Sciatic nerve (tissue), 2 donors: ENCODE measurements at places on chromosomes 1 and 21. TPM values are rescaled to one million over a fixed set of nuclear protein-coding genes. Genes with fewer than 3 reads are reported as not detected.

Gene TCHHL1
- not detected for total RNA-seq

Gene ICOSLG
- 5.3 TPM for total RNA-seq

Gene GNAT2
- total RNA-seq = not detected

Gene CYP4A11
- total RNA-seq = 0.36 TPM

Gene GBP6
- not detected for total RNA-seq

Gene RAP1GAP
- total RNA-seq = 14.7 TPM

Gene SLC35F3
- total RNA-seq = not detected

Gene OR2W3
- total RNA-seq = 6.3 TPM

Gene SLC45A3
- 1.3 TPM for total RNA-seq

Gene SHE
- 30.5 TPM for total RNA-seq

DNA sequence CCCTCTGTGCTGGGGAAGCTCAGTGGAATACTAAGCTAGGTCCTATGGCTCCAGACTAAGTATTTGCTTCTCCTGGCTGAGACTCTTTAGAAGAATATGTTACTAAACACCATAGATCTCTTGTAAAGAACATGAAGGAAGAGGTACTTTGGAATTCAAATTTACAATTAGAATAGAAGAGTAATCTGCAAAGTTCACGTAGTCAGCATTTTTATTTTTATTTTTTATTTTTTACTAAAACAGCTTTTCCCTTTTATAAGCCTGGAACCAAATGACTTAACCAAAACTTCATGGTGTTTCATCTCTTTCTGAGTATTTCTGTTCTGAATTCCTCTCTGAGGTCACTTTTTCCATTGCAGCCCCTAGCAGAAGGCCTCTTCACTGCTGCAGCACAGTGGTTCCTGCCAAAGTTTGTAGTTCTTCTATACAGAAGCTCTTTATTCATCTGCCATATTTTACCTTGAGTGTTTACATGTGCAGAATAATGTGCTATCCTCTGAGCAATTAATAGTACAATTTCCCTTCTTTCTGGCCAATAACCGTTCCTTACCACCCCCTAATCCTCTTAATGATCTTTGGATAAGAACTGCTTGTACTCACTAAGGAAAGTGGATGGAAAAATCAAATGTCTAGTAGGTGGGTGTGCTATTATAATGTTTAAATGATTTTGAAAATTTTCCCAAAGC is 27.2 kb downstream of the TSEN15 start:
- no peak for DNase-seq

DNA sequence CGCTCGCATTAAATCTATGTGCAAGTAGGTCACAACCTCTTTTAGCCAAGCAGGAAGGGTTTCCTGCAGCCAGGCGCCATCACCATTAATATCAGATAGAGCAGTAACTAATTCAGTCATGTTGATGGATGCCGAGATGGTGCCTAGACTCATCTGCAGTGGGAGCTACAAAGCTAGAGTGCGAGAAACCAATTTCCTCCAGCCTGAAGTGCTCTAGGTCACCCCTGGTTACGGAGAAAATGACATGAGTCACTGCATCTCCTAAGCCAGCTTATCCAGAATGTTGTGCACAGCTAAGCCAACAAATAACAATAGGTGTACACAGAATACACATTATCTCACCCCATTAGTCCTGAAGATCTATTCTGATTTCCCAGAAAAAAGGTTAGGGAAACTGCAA is 36.0 kb downstream of the OVAAL start:
- DNase-seq = no peak

GRCh38 chr1:207658904-207659485 is 14.1 kb downstream of the CR1L start:
- no peak for DNase-seq

DNA sequence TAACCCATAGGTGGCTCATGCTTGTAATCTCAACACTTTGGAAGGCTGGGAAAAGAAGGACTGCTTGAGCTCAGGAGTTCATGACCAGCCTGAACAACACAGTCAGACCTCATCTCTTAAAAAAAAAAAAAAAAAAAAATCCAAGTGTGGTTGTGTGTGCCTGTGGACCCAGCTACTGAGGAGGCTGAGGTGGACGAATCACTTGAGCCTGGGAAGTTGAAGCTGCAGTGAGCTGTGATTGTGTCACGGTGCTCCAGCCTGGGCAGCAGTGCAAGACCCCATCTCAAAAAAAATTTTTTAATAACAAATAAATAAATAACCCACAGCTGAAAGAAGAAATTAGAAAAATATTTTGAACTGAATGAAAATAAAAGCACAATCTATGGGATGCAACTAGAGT is 13.8 kb downstream of the INTS7 start:
- DNase-seq = no peak

- no peak for DNase-seq
Observed at GRCh38 chr1:36520056-36520455, 37.3 kb upstream of the CSF3R start.

DNA sequence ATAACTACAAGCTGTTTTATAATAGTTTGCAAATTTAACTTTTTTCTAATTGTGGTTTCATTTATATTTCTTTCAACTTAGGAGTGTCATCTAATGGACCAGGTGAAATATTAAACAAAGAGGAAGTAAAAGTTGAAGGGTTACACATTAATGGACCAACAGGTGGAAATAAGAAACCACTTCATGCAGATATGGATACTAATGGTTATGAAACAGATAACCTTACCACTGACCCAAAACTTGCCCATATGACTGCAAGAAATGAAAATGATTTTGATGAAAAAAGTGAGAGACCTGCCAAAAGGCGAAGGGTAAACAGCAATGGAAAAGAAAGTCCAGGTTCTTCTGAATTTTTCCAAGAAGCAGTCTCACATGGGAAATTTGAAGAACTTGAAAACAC is 59.7 kb downstream of the MIER1 start:
- DNase-seq = no peak

- no peak for DNase-seq
Observed at GRCh38 chr1:32447469-32448185, 17.2 kb upstream of the ZBTB8B start.

- no peak for DNase-seq
Observed at GRCh38 chr1:109197158-109198042, 16.3 kb upstream of the SARS1 start.

DNA sequence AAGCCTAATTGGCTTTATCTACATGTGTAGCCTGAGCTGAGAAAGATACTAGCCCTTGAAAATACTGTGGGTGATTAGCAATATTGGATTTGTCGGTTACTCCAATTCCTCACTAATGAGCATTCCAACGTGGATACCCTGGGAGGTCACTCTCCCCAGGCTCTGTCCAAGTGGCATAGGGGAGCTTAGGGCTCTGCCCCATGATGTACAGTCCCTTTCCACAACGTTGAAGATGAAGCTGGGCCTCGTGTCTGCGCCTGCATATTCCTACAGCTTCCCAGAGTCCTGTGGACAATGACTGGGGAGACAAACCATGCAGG is 2.6 kb downstream of the RCC1 start:
- no peak for DNase-seq

- peak; percentile 35 for DNase-seq
Observed at GRCh38 chr1:109527846-109528695, 11.6 kb upstream of the GPR61 start.

DNA sequence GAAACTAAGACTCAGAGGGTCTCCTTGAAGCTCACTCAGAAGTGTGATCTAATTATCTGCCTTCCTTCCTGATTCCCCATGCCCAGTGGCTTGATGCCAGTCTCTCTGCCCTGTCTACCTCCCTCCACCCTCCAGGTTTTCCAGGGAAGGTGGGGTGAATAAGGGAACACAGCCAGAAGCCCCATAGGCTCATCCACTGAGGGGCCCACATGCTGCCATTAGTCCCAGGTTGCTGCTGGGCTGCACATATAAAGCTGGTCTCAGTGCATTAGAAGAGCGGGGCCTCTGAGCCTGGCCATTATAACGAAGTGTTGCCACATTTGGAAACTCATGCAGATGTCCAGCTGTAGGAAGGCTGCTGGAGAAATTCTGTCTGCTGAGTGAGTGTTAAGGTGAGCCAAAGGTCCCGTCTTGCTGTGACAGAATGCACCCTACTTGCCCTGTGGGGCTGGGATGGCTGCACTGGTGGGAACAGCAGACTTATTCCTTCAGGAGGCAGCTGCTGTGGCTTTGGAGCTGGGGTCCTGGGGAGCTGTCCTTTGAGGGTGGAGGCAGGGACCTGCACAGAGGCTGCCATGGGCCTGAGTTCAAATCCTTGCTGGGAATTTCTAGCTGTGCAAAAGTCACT is 2.9 kb downstream of the ADORA1 start:
- DNase-seq = peak; percentile 48

DNA sequence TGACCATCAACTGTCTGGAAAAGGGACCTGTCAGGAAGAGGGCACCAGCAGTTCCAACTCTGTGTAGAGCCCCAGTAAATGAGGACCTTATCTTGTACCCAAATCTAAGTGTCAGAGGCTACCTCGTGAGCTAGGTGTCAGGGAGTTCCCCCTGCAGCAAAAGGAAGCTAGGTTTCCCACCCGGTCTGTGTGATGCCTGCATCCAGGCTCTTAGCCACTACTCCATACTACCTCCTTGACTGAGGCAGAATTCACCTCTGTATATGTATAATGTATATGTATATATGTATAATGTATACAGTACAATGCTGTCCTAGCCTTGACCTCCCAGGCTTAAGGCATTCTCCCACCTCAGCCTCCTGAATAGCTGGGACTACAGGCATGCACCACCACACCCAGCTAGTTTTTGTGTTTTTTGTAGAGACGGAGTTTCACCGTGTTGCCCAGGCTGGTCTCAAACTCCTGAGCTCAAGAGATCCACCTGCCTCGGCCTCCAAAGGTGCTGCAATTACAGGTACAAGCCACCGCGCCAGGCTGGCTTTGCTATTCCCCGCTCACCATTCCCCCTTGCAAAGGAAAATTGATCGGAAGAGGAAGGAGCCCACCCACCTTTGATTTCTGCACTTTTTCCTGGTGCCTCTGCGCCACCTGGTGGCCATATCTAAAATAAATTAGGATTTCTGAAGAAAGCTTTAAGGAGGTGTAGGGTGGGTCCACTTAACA is 15.7 kb upstream of the LUZP1 start:
- DNase-seq = no peak

GRCh38 chr1:147627435-147628110 is 42.8 kb downstream of the ACP6 start:
- DNase-seq = no peak

DNA sequence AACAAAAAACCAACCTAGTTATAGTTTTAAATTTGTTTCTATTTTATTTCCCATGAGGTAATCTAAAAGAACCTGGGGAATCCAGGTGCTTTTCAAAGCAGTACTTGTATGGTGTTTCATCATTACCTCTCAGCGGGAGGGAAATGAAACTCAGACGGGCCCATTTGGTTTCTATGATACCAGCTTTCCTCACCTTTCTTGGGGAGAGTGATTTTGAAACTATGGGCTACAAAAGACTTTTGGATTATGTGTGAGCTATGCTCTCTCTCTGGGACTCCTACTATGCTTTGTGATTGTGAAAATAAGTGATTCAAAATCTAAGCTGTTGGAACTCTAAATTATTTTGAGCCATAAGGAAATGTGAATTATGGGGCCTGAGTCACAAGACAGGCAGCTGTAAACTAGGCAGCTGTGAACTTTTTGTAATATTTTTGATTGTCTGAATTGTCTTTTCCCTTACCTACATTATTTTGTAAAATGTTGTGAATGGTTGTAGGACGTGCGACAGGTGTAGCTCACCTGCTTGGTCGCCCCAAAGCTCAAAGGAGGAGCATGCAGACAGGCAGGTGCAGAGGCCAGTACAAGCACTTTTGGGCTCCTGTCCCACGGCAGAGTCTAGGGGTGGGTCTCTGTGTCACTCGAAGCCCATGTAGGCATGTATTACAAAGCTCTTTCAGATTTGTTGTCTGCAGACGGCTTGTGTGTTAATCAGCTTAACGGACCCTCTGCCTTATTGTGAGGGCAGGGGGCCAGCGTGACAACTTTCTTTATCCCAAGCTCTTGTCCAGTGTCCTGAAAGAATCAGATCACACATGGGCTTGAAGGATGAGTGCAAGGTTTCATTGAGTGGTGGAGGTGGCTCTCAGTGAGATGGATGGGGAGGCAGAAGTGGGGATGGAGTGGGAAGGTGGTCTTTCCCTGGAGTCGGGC is 64.8 kb upstream of the BACH1 start:
- no peak for DNase-seq

DNA sequence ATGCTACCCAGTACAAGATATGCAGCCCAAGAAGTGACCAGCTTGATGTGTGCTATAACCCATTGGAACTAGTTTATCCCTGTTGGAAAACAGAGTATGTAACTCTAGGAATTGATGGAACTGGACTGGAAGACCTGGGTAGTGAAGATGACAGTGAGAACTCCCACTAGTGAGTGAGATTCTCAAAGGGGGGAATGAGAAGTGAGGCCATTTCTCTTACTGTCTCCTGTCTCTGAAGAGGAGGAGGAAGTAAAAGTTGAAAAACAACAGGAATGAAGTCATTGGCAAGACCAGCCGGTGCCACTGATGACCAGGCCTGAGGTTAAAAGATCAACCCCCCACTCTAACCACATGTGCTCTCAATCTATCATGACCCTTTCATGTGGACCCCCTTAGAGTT is 20.9 kb downstream of the PLA2G2F start:
- DNase-seq = no peak

DNA sequence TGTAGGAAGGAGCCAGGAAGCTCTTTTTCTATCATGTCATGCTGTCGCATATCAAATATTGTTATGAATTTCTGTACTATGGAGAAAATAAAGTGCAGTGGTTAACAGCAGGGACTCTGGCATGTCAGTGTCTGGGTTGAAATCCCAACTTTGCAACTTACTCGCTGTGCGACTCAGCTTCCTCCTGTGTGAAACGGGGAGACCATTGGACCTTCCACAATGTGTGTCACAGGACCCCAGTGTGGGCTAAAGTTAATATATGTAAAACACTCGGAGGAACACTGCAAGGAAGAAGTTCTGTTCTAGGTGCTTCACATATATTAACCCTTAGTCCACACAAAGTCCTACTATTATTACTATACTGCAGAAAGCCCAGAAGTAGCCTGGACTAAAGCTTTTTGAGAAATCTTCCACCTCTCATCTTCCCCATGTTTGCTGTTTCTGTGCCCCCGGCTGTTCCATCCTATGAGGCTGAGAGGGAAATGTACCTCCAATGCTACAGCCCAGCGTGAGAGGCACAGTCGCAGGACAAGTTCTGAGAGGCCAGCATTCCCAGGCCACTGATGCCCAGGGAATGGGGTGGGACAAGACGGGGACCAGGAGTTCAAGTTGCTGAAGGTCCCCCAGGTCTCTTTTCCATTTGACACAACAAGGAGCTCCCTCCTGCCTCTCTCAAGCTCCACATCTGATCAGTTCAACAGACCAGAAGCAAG is 1.9 kb downstream of the CHIT1 start:
- no peak for DNase-seq

- DNase-seq = no peak
Observed at GRCh38 chr21:42913476-42913875, 12.0 kb downstream of the ERVH48-1 start.

GRCh38 chr1:12126781-12127180 is 40.0 kb upstream of the TNFRSF1B start:
- DNase-seq = no peak
